ENCODE measurements at places on chromosomes 7 and 10.

GRCh38 chr7:50397320-50397970 lies 52.7 kb downstream of the FIGNL1 start:
- no peak for DNase-seq

GRCh38 chr7:37493810-37494209 lies 45.1 kb upstream of the ELMO1 start:
- no peak for DNase-seq

DNA sequence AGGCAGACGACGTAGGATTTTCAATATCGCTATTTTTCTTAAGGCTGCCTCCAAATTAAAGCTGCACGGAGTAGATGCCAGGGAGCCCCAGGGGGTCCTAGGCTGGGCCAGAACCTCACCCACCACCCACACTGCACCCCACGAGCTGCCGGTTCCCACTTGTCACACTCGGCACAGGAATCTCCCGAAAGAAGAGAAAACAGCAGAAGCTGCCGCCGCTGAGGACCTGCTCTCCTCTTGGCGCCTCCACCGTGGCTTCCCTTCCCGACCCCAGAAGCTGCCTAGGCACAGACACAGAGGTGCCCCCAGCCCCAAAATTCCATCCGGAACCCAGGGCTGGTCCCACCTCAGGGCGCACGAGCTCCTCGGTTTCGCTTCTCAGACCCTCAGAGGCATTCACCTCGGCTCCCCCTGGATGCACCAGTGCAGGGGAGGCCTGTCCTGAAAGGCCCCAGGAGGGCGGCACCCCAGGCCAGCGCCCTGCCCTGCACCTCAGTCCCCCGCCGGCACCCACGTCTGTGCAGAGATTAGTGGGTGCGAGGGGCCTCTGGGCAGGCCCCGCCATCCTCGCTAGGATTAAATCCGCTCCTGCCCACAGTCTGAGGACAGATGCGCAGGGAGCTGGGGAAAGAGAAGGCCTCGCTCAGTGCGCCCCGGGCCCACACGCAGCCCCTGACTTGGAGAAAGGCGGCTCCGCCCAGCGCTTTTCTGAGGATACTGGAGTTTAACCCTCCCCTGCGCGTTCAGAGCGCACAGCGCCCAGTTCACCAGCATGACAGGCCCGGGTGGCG lies 99.2 kb downstream of the PTPRN2 start:
- no peak for DNase-seq

DNA sequence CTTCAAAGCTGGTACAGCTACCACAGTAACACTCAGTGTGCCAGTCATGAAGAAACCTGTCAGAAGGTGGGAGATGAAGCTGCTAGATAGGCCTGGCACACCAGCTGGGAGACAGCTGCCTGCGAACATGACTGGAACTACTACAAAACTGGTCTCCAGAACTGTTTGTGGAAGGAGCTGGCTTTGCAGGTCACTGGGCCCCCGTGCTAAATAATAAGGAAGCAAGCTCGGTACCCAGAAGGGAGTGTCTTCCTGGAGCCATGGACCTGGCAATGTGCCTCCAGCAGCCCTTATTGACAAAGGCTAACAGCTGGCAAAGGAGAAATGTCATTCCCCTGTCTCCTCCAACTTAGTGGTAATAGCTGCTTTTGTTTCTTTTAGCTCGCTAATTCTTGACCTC lies 1217.6 kb upstream of the LRRN3 start:
- DNase-seq, result no peak

- no peak for DNase-seq
These were observed 166.9 kb downstream of the UBE2H start for GRCh38 chr7:129785685-129786514.

DNA sequence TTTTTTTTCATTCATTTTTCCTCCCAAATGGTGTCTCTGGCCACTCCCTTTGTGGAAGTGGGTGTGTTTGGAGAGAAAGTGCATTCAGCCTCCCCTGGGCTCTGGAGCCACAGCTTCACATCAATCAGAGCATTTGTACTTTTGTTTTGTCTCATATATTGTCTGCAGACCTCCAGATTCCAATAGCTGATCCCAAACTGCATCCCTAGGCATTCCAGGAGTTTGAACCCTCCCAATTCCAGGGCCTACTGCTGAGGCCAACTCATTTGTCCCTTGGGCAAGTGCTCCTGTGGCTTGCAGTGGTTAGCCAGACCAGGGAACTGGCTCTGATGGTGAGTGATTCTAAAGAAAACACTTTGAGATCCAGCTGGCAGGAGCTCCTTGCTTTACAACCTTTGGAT lies 163.3 kb downstream of the IPMK start:
- DNase-seq, result no peak

DNA sequence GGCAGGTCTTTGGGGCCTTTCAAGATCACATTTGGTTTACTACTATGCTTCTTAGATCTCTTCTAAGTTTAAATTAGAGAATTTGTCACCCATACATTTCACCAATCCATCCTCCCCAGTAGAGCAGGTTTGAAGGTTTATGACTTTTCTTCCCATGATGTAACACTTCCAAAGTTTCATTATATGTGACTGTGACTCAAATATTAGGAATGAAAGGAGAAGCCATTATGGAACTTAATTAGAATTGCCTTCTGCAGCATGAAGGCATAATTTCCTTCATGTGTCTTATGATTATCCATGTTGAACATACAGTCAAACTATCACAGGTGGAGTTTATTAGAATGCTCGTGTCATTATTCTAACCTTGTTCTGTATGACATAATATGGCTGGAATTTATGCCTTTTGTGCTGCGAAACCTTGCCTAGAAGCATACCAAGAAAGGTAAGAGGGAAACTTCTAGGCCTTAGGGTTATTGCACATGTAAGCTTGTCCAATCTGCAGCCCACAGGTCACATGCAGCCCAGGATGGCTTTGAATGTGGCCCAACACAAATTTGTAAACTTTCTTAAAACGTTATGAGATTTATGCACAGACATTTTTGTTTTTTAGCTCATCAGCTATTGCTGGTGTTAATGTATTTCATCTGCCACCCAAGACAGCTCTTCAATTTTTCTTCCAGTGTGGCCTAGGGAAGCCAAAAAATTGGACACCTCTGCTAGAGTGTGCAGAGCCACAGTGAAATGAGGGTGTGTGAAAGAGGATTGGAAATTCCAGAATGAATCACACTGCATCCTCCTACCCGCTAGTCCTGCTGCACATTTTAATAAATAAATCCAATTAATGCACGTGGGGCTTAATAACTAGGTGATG lies 133.6 kb downstream of the TMEM26 start:
- DNase-seq, result no peak

DNA sequence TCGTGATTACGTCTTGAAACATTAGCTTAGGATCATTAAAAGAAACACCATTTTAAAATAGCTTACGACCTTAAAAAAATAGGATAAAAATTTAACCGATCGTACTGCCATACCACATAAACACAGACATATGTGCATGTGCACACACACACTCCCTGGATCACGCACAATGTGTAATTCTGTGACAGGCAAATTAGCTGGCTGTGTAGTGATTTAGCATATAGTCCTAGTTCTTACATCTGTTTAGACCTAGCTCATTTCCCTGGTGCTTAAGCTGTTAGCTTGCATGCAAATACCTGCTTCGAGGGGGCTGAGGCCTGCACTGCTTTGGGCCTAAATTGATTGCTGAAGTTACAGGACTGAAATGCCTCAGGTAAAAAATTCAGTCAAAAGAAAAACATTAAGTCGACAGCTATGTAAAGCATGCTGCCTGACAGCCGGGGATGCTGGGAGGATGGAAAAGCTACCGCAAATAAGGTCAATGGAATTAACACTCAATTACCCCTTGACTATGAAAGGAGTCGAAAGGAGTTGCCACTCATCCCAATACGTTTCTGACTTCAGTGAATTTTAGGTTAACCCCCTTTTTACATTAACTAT lies 267.1 kb upstream of the FZD8 start:
- no peak for DNase-seq

DNA sequence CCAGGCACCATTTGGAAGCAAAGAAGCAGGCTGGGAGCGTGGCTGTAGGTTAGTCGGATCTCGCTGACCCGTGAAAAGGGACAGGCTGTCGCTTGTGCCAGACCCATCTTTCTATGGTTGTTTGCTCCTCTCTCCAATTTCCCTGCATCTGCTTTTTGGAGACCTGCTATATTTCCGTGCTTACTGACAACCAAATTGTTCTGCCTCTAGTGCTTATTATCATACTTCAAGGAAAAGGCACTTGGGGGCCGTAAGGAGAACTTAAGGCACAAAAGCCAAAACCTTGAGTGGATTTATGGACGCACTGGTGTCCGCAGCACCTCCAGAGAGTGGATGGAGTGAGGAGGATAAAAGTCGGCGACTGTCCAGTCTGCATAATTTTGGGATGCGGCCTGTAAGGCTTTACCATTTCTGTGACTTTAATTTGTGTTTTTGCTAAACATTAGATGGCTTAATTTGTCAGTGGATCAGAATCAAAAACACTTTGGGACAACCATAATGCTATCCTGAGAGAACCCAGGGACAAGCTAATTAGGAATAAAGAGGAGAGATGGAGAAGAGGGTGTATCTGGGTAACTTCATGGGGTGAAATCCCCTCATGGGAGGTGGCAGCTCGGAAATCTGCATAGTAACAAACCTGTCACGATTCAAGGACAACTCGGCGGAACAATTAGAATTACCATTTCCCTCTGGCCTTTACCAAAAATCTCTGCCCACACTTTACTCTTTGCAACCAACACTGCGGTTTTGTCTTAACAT lies 206.7 kb downstream of the HDAC9 start:
- no peak for DNase-seq

DNA sequence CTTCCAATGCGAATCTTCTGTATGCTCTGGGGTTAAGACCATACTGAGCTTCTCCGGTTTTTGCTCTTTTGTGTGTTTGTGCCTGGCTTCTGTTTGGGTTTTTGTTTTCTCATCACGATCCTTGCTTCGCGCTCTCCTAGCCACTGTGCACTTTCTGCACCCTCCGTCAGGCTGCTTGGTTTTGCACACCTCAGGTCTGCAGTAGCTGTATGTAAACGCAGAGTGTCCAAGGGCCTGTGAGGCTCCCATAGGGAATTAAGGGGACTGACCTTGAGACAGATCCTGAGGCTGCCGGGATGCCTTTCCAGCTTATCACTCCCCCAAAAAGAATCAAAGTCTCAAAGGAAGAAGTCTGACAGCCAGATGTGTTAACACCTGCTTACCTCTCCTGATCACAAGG lies 95.2 kb downstream of the PROSER2 start:
- no peak for DNase-seq

- no peak for DNase-seq
These were observed 142.2 kb upstream of the TMEM196 start for GRCh38 chr7:19915596-19915995.

DNA sequence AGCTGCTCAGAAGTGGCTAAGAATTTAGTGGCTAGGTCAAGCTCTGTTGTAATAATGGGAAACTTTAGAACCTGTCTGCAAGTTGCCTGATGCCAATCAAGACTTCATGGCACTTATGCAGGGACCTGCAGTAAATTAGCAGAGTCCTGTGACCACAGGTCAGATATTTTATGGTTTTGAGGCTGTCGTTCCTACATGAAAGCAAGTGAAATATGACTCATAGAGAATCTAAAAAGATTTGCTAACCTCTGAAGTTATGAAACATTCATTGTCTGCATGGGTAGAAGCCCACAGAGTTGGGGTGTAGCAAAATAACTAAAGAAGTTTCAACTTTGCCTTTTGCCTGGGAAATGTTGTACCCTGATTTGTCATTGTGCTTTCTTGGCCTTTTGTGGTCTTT lies 32.3 kb downstream of the SLC39A12 start:
- no peak for DNase-seq

- no peak for DNase-seq
These were observed 14.9 kb downstream of the HOXA1 start for GRCh38 chr7:27080844-27081436.

GRCh38 chr7:50359995-50360925 lies 55.7 kb downstream of the IKZF1 start:
- DNase-seq, result no peak

DNA sequence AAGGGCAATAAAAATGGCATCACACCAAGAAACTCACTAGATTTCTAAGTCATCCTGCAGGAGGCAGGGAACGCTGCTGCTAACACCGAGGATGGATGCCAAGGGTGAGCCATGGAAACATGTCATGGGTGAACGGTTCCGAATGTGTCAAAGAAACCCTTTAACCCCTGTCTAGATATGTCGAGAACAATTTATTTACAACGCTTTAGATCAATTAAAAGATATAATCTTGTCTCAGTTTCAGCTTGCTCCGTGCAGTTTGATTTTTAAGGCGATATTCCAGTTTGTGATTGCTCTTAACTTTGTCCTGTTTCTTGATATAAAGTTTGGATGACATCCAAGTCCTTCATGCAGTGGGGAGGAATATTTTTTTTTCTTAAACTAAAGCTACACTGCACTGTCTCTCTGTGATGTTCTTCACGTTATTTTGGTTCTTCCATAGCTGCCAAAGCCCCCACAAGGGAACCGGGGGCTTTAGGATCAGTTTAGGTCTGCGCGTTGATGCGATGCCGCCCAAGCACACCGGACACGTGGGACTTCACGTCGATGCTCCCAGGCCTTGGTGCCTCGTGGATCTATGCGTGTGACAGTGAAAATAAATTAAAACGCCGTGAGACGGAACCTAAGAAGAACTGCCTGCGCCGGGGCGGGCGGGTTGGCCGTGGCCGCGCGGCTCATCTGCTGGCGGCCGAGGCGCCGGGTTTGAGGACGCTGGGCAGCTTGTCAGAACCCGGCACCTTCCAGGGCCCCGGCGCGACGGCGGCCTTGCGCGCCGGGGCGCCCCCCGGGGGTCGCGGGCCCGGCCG lies 220.3 kb downstream of the PHTF2 start:
- DNase-seq, result peak; percentile 5

- no peak for DNase-seq
These were observed 298.3 kb upstream of the FZD8 start for GRCh38 chr10:35940141-35941041.

GRCh38 chr10:132458586-132459300 lies 61.7 kb downstream of the PWWP2B start:
- DNase-seq, result peak; percentile 21

DNA sequence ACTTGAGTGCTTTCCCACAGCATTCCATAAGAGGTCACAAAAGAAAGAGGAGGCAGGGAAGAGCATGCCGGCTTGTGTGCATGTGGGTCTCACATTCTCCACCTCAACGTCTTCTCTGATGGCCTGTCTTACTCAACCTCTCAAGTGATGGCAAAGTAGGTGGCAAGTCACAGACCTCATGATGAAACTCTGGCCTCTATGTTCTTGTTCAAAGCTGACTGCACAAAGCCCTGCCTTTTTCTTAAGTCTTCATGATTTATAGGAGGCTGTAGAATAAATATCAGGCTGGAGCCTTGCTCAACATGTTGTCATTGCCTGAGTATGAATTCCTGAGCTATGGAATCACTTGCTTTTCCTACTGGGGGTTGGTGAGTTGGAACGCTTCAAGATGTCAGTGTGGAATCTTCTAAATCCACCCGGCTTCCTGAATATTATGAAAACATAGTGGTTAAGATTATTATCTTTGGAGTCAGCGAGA lies 213.6 kb upstream of the INHBA start:
- no peak for DNase-seq

- DNase-seq, result peak; percentile 53
These were observed 25.9 kb downstream of the DGKI start for GRCh38 chr7:137820677-137821420.

DNA sequence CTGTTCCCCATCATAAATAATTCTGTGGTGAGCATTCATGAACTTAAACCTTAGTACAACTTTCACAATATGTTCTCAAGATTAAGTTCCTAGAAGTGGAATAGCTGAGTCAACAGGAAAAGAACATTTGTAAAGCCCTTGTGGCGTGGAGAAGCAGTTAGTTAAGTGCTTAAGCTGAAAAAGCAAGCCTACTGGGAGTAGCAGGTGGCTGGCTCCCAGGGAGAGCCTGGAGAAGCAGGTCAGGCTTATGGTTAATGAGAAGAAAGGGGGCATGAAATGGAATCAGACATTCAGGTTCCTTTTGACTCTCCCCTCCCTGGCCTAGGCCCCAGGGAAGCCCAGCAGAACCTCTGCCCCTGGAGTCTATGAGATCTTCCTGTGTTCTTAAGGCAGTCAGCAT lies 35.3 kb downstream of the VSTM4 start:
- DNase-seq, result no peak
